ENCODE measurements at places on chromosomes 3 and 15.

- no peak overlapping the region for H3K27ac ChIP-seq
- DNase-seq, result no peak
- no peak overlapping the region for H3K4me3 ChIP-seq
- H3K4me1 ChIP-seq, result no peaks in the 10 kb centered on the region
- no peaks in the 10 kb centered on the region for H3K36me3 ChIP-seq
These were observed 44.6 kb upstream of the SATB1 start for GRCh38 chr3:18469775-18470174.

DNA sequence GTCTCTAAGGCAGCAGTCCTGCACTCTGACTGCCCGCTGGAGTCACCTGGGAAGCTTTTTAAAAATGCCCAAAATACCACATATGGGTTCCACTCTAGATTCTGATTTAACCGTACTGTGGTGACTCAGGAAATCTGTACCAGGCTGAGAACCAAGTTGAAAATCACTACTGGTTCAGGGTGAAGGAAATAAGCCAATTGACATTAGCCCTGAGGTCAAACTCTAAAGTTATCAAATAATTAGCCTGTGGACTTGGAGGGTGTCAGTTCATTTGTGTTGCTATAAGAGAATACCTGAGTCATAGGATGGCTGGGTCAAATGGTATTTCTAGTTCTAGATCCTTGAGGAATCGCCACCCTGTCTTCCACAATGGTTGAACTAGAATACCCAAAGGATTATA is 321.7 kb upstream of the ROPN1 start:
- H3K27me3 ChIP-seq, result no peaks in the 10 kb centered on the region
- H3K4me3 ChIP-seq, result no peak overlapping the region
- no peak overlapping the region for H3K27ac ChIP-seq
- DNase-seq, result no peak

DNA sequence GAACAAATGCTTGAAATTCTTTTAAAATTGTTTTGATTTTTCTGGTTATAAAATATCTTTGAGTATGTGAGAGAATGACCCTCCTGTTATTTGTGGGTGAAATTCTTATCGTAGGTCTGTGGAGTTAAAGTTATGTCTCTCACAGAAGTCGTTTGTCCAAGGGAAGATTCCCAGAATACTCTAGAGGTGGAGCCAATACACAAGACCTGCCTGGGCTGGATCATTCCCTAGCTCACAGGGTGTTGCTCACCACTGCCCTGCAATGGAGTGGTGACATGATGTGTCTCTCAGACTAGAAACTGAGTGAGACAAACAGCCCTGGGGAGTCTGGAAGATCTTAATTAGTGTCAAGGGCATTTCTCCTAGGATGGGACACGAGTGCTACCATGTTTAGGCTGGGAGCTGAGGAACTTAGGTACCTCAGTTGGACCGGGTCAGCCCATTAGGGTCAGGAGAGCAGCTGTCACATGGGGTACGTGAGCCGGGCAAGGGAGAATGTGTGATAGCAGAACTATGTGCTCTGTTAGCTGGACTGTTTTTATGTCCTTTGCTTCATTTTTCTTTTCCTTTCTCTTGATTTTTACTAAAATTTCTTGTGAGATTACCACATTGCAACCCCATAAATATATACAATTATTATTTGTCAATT is 53.6 kb upstream of the MYO5C start:
- H3K4me1 ChIP-seq, result no peaks in the 10 kb centered on the region
- DNase-seq, result no peak
- H3K27me3 ChIP-seq, result no peaks in the 10 kb centered on the region
- H3K36me3 ChIP-seq, result peaks cover 11% of the 10 kb centered on the region

GRCh38 chr15:98221144-98221543 is 260.6 kb downstream of the ARRDC4 start:
- H3K4me1 ChIP-seq, result peaks cover 19% of the 10 kb centered on the region
- no peak overlapping the region for H3K4me3 ChIP-seq
- no peaks in the 10 kb centered on the region for H3K36me3 ChIP-seq
- DNase-seq, result no peak
- no peak overlapping the region for H3K27ac ChIP-seq

DNA sequence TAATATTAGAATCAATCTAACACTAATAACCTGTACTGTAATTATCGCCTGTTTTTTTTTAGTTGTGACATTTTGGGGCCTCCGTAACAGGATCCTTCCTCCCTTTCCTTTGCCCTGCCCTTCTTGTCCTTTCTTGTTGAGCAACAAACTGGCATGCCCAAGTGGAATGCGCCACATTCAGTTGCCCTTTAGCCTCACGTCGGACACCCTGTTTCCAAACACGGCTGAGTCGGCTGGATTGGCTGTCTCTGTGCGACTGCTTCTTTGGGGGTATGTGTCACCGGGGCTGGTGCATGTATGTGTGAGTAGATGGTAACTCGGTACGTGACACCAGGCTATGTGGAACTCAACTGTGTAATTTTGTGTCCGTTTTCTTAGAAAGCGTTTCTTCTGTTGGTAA is 24.1 kb downstream of the TRAK1 start:
- no peaks in the 10 kb centered on the region for H3K36me3 ChIP-seq
- peaks cover 11% of the 10 kb centered on the region for H3K4me1 ChIP-seq

- peaks cover 14% of the 10 kb centered on the region for H3K4me1 ChIP-seq
- DNase-seq, result no peak
- H3K4me3 ChIP-seq, result no peak overlapping the region
- H3K27me3 ChIP-seq, result no peaks in the 10 kb centered on the region
- H3K27ac ChIP-seq, result no peak overlapping the region
These were observed 59.9 kb upstream of the RASGRP1 start for GRCh38 chr15:38624244-38625205.

GRCh38 chr3:168495270-168495669 is 399.5 kb upstream of the GOLIM4 start:
- no peaks in the 10 kb centered on the region for H3K4me1 ChIP-seq
- H3K36me3 ChIP-seq, result no peaks in the 10 kb centered on the region
- H3K27ac ChIP-seq, result no peak overlapping the region
- no peak for DNase-seq
- H3K27me3 ChIP-seq, result no peaks in the 10 kb centered on the region

All from esophagus squamous epithelium (tissue), 5 donors.